ENCODE measurements at places on chromosomes 7 and 10. TPM values are rescaled to one million over a fixed set of nuclear protein-coding genes. Genes with fewer than 3 reads are reported as not detected.

GRCh38 chr7:3649250-3649649 is 348.2 kb downstream of the SDK1 start:
- no peaks in the 10 kb centered on the region for H3K4me1 ChIP-seq
- H3K27me3 ChIP-seq, result no peaks in the 10 kb centered on the region
- no peak overlapping the region for H3K4me3 ChIP-seq
- H3K27ac ChIP-seq, result no peak overlapping the region

- peaks cover 7% of the 10 kb centered on the region for H3K4me1 ChIP-seq
- H3K27me3 ChIP-seq, result no peaks in the 10 kb centered on the region
- no peak for DNase-seq
- H3K36me3 ChIP-seq, result peaks cover 5% of the 10 kb centered on the region
- H3K27ac ChIP-seq, result no peak overlapping the region
Measured at GRCh38 chr10:44958196-44958897, 1.3 kb upstream of the RASSF4 start.

Gene STK31
- total RNA-seq, result 0.31 TPM

DNA sequence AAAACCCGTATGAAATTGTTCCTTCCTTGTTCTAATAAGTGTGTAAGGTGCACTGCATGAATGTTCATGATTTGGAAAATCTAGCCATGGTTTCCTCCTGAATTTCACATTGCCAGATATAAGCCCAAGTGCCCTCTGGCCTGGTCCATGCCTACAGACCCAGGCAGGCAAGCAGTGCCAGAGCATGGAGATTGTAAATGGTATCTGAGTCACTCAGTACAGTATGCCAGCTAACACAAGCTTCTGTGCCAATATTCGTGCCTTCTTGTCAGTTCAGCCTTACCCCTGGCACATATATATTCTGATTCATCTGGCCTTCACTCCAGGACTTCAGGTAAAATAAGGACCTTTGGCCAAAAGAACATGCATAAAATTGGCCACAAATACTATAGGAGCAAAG is 38.4 kb upstream of the PDE1C start:
- no peaks in the 10 kb centered on the region for H3K4me1 ChIP-seq
- no peaks in the 10 kb centered on the region for H3K27me3 ChIP-seq
- no peak overlapping the region for H3K4me3 ChIP-seq
- H3K27ac ChIP-seq, result no peak overlapping the region
- no peak for DNase-seq

GRCh38 chr10:4586776-4587175 is 239.2 kb upstream of the AKR1E2 start:
- H3K4me1 ChIP-seq, result no peaks in the 10 kb centered on the region
- H3K4me3 ChIP-seq, result no peak overlapping the region
- DNase-seq, result no peak
- no peaks in the 10 kb centered on the region for H3K36me3 ChIP-seq
- no peaks in the 10 kb centered on the region for H3K27me3 ChIP-seq

GRCh38 chr7:105084581-105084980 is 70.6 kb downstream of the KMT2E start:
- H3K27me3 ChIP-seq, result no peaks in the 10 kb centered on the region
- no peaks in the 10 kb centered on the region for H3K4me1 ChIP-seq
- H3K27ac ChIP-seq, result no peak overlapping the region
- peaks cover 45% of the 10 kb centered on the region for H3K36me3 ChIP-seq
- no peak for DNase-seq

DNA sequence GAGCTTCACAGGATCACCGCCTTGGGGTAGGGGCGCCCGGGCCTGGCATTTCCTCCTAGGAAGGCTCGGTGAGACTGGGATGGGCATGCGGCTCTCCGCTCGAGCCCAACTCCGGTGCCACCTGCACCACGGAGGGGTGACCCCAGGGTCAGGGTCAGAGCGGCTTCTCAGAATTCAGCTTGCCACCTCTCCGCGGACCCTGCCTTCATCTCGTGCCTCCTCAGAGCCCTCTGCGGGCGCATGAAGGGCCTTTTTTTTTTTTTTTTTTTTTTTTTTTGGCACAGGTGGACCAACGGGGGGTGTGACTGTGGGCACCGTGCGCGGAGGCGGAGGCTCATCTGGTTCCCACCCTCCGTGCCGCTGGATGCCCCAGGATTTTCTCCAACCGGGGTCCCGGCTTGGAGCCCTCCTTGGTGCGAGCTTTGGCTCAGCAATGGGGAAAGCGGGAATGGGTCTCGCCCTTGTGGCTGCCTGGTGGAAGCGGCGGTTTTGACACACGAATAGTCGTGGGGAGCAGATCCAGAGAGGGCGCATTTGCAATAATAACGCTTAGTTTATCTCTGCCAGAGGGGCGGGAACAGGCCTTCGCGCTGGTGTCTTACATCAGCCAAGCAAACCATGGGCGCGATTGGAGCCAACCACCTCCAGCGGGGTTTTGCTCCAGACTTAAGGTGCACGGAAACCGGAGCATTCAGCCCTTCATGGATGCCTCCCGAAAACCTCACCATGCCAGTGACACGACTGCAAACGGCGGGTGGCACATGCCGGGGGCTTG is 5.0 kb upstream of the TNRC18 start:
- no peak for DNase-seq
- H3K4me1 ChIP-seq, result peaks cover 10% of the 10 kb centered on the region
- H3K4me3 ChIP-seq, result no peak overlapping the region
- H3K36me3 ChIP-seq, result no peaks in the 10 kb centered on the region

- no peak overlapping the region for H3K4me3 ChIP-seq
- no peaks in the 10 kb centered on the region for H3K4me1 ChIP-seq
- no peaks in the 10 kb centered on the region for H3K27me3 ChIP-seq
- no peak overlapping the region for H3K27ac ChIP-seq
Measured at GRCh38 chr10:97050205-97050745, 135.5 kb downstream of the SLIT1 start.

DNA sequence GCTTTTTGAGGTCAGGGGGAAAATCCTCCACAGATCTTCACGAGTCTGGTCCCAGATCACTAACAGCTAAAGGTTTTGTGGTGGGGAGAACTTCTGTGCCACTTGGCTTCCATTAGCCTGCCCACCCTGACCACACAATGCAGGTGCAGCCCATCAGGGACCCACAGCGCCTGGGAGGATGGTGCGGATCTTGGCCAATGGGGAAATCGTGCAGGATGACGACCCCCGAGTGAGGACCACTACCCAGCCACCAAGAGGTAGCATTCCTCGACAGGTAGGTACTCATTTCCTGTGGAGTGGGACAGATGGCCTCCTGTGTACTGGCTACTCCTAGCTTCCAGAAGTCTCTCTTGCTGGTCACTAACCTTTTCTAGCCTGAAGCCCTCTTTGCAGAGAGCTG is 1.5 kb downstream of the FAM241B start:
- H3K27me3 ChIP-seq, result no peaks in the 10 kb centered on the region
- peaks cover 13% of the 10 kb centered on the region for H3K4me1 ChIP-seq
- H3K36me3 ChIP-seq, result no peaks in the 10 kb centered on the region
- no peak overlapping the region for H3K27ac ChIP-seq
- no peak overlapping the region for H3K4me3 ChIP-seq

DNA sequence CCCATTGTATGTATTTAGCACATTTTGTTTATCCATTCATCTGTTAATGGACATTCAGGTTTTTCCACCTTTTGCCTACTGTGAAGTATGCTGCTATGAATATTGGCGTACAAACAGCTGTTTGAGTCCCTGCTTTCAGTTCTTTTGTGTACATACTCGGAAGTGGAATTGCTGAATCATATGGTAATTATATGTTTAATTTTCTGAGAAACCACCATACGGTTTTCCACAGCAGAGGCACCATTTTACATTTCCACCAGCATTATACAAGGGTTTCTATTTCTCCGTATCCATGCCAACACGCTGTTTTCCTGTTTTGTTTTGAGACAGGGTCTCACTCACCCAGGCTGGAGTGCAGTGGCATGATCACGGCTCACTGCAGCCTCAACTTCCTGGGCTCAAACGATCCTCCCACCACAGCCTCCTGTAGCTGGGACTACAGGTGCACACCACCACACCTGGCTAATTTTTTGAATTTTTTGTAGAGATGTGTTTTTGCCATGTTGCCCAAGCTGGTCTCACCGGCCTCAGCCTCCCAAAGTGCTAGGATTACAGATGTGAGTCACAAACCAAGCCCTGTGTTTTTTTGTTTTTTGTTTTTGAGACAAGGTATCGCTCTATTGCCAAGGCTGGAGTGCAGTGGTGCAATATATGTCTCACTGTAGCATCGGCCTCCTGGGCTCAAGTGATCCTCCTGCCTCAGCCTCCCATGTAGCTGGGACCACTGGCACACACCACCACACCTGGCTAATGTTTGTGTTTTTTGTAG is 22.1 kb upstream of the FBXW4 start:
- no peaks in the 10 kb centered on the region for H3K27me3 ChIP-seq
- no peak overlapping the region for H3K4me3 ChIP-seq
- no peaks in the 10 kb centered on the region for H3K36me3 ChIP-seq
- DNase-seq, result no peak
- H3K27ac ChIP-seq, result no peak overlapping the region
- no peaks in the 10 kb centered on the region for H3K4me1 ChIP-seq

- H3K4me3 ChIP-seq, result no peak overlapping the region
- H3K36me3 ChIP-seq, result no peaks in the 10 kb centered on the region
- no peak overlapping the region for H3K27ac ChIP-seq
Measured at GRCh38 chr7:29606287-29606721, 42.7 kb downstream of the PRR15 start.

GRCh38 chr7:117005449-117005848 is 52.1 kb downstream of the ST7 start:
- no peak overlapping the region for H3K4me3 ChIP-seq
- no peak for DNase-seq
- H3K27ac ChIP-seq, result no peak overlapping the region
- H3K36me3 ChIP-seq, result no peaks in the 10 kb centered on the region

GRCh38 chr10:13787015-13787421 is 200.3 kb downstream of the PRPF18 start:
- DNase-seq, result peak; percentile 37
- H3K27me3 ChIP-seq, result no peaks in the 10 kb centered on the region
- H3K4me3 ChIP-seq, result peak overlapping the region; percentile 17

DNA sequence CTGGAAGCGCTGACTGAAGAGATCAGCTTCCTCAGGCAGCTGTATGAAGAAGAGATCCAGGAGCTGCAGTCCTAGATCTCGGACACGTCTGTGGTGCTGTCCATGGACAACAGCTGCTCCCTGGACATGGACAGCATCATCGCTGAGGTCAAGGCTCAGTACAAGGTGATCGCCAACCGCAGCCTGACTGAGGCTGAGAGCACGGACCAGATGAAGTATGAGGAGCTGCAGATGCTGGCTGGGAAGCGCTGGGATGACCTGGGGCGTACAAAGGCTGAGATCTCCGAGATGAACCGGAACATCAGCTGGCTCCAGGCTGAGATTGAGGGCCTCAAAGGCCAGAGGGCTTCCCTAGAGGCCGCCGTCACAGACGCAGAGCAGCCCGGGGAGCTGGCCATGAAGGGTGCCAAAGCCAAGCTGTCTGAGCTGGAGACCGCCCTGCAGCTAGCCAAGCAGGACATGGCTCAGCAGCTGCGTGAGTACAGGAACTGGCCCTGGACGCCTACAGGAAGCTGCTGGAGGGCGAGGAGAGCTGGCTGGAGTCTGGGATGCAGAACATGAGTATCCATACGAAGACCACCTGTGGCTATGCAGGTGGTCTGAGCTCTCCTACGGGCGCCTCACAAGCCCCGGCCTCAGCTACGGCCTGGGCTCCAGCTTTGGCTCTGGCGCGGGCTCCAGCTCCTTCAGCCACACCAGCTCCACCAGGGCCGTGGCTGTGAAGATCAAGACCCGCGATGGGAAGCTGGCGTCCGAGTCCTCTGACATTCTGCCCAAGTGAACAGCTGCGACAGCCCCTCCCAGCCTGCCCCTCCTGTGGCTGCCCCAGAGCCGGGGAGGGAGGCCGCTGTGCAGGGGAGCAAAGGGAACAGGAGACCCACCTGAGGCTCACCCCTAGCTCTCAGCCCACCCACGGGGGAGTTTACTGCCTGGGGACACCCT is 24.9 kb upstream of the AMPH start:
- no peak overlapping the region for H3K4me3 ChIP-seq
- no peak overlapping the region for H3K27ac ChIP-seq
- H3K36me3 ChIP-seq, result no peaks in the 10 kb centered on the region
- DNase-seq, result no peak
- no peaks in the 10 kb centered on the region for H3K27me3 ChIP-seq
- no peaks in the 10 kb centered on the region for H3K4me1 ChIP-seq

DNA sequence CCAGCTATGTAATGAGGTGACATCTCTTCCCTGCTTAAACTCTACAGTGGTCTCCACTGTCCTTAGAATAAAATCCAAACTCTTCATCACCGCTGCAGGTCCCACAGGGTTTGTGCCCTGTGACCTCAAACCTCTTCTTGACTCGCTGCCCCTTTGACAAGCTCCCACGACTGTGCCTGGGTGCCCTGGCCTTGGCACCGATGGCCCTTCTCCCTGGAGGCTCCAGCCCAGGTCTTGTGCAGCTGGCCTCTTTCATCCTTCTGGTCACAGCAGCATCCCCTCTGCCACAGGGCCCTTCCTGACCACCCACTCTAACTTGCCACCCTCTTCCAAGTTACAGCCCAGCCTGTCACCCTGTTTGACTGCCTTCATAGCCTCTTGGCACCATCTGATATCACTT is 108.2 kb downstream of the DLG5 start:
- H3K4me1 ChIP-seq, result no peaks in the 10 kb centered on the region
- no peaks in the 10 kb centered on the region for H3K27me3 ChIP-seq
- H3K4me3 ChIP-seq, result no peak overlapping the region
- no peak for DNase-seq
- no peaks in the 10 kb centered on the region for H3K36me3 ChIP-seq

DNA sequence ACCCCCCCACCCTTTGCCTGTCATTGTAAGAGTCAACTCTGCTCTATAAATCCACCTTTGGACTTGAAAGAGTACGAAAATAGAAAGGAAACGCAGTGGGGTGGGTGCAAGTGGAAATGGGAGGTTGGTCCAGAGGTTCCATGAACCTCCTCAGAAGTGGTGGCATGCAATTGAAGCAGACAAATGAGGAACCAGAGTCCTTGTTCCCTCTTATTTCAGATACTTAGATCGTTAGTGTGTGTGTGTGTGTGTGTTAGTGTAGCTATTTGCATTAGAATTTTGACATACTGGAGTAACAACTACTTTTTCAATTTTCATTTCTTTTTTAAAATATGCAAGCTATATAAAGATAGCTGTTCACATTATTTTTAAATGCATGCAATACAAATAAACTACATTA is 18.1 kb upstream of the TFAM start:
- no peak overlapping the region for H3K4me3 ChIP-seq
- DNase-seq, result no peak
- no peak overlapping the region for H3K27ac ChIP-seq
- H3K36me3 ChIP-seq, result no peaks in the 10 kb centered on the region
- no peaks in the 10 kb centered on the region for H3K4me1 ChIP-seq

Gene TSPAN13
- total RNA-seq, result 0.74 TPM

- DNase-seq, result no peak
- no peak overlapping the region for H3K27ac ChIP-seq
- no peaks in the 10 kb centered on the region for H3K27me3 ChIP-seq
- no peaks in the 10 kb centered on the region for H3K4me1 ChIP-seq
- H3K36me3 ChIP-seq, result no peaks in the 10 kb centered on the region
Measured at GRCh38 chr7:106947244-106947728, 82.2 kb downstream of the PIK3CG start.

GRCh38 chr10:126301701-126302475 is 86.4 kb downstream of the ADAM12 start:
- H3K36me3 ChIP-seq, result no peaks in the 10 kb centered on the region
- no peak overlapping the region for H3K27ac ChIP-seq
- H3K4me3 ChIP-seq, result no peak overlapping the region
